ENCODE measurements at places on chromosomes 3 and 15.

DNA sequence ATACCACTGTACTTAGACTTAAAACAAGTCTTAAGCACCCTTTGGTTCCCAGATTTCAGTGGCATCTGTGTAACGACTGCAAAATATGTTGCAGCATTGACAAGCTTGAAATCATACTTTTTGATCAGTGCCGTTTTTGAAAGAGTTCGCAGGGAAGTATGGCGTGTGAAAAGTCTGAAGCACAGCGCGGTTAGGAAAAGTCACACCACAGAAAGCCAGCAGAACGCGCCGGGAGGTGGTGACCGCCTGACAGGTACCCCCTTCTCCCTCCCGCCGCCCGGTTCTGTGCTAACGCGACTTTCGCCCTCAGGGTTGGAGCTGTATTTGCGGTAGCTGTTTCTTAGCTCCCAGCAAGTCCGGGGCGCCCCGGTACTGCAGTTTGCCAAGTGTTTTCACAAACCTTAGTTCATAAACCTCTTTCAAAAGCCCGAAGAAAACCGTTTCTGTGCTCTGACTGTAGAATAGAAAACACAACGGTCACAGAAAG lies 481 bp upstream of the CRYBG3 start:
- no peak for DNase-seq

DNA sequence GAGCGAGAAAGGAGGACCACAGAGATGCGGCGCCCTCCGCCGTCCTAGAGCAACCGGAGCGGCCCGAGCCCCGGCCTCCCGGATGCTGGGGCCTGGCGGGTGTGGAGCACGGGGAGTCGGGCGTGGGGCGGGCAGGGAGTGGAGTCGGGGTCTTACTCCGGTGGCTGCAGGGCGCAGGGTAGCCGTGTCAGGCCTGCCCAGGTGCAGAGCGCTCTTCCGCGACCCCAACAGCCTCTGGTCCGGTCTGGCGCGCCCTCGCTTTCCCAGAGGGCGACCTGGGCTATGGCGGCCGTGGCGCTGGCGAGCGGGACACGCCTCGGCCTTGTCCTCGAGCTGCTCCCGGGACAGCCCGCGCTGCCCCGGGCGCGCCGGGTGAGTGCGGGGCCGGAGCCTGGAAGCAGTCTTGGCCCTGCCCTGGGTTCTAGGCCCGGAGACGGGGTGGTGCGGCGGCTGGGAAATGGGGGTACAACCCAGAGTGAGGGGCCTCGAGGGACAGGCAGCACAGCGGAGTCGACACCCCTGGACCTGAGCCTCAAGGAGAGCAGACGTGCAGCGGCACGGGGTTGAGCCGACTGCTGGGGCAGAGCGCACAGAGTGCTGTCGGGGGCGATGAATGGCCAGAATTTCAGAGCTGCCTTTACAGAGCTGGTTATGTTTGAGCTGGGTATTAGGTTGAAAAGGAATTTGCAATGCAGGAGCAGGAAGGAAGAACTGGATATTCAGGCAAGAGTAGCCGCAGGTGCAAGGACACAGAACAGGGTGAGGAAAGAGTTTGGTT lies at the start of gene ZNF662:
Gene ZNF662, plus strand, starts transcription at position 73 of the 778 bp plus-strand sequence. CDS start 1,973 bp downstream, outside the sequence.
- DNase-seq: no peak

DNA sequence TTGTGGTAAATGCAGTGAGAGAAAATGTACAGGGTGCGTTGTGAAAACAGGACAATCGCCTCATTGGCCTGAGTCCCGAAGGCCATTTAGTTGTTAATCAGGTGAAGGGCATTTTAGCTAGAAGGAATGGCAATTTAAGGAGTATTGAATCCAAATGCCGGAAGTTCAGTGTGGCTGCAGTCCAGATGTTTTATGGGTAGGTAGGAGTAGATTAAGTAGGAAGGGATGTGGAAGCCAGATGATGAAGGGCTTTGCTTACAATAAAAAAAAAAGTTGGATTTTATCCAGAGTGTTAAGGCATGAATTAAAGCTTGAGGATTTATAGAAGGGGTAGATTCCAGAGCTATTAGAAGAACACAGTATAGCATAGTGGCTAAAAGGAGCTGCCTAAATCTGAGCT lies 572.7 kb downstream of the NLGN1 start:
- DNase-seq: no peak

- no peak for DNase-seq
These were observed 129.8 kb downstream of the MBNL1 start for GRCh38 chr3:152398495-152398894.

DNA sequence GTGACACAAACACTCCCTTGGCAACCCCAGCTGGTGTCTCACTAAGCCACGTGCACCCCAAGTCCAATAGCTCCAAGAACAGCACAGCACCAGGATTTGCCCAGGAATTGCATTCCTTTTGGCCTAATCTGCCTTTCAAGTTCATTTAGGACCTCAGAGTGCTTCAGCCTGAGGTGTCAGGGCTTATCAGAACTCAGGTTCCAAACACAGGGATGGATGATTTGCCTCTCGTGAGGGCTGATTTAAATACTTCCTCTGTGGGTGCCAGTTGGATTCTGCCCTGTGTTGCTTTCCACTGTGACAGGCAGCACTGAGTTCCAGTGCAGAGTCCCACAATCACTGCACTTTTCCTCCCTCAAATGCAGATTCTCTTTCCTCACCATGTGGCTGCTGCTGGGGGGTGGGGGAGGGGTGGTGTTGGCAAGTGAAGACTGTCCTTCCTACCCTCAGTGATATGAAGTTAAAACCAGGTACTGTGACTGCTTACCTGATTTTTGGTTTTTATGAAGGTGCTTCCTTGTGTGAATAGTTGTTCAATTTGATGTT lies 204.3 kb upstream of the STAC start:
- DNase-seq: no peak

- no peak for DNase-seq
These were observed 25.5 kb downstream of the OSBPL10 start for GRCh38 chr3:31955581-31955980.

- no peak for DNase-seq
These were observed 399.6 kb downstream of the PTPRG start for GRCh38 chr3:61960976-61961375.

- DNase-seq: no peak
These were observed 283.1 kb upstream of the UBE2E2 start for GRCh38 chr3:22920006-22920405.

GRCh38 chr3:81962396-81962795 lies 201.0 kb upstream of the GBE1 start:
- DNase-seq: no peak

- no peak for DNase-seq
These were observed 62.8 kb upstream of the HERC1 start for GRCh38 chr15:63896336-63897115.

DNA sequence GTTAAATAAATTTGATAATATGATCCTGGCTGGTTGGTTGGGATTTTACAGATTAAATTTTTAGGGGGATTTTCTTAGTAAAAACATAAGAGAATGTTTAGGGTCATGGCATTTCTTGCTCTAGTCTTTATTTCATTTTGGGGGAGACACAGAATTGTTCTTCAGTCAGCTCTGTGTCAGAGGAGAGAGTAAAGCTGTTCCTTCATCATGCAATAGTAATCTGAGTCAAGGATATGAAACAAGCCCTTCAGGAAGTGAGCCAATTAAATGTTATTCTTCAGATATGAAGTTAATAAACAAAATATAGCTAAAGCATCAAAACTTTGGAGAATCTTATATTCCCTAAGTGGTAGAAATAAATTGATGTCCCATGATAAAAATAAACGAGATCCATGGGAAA lies 22.9 kb upstream of the SLC4A7 start:
- no peak for DNase-seq

DNA sequence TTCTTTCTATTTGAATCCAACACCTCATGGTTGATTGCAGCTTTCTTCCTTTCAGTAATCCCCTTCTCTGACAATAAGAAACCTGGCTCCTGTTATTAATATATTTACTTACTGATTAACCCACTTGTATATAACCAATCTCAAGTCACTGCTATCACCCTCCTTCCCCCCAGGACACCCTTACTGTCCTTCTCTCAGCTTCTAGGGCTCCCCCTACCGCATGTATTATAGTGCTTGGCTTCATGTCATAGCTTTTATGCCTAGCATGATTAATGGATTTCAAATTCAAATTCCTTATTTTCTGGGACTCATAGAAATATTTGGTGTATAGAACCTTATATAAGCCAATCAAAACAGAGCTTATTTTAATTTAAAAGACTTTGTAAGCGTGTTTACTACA lies 75.7 kb upstream of the BNIP2 start:
- no peak for DNase-seq

GRCh38 chr3:168165390-168166269 lies 69.9 kb upstream of the GOLIM4 start:
- DNase-seq: no peak

DNA sequence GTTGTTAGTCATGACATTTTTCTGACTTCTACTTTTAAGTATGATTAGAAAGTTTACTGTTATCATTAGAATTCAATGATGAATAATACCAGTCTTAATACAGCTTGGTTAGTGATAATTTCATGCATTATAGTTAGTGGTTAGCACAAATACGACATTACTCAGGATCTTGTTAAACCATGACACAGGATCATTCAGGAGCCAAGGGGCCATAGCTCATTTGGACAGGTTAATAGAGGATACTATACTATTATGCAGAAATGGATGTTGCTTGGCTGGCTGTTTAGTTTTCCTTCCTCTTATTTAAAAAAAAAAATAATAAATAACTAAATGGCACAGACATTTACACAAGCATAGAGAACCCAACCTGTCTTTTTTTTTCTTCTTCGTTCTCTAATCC lies 55.5 kb downstream of the NSUN3 start:
- no peak for DNase-seq

DNA sequence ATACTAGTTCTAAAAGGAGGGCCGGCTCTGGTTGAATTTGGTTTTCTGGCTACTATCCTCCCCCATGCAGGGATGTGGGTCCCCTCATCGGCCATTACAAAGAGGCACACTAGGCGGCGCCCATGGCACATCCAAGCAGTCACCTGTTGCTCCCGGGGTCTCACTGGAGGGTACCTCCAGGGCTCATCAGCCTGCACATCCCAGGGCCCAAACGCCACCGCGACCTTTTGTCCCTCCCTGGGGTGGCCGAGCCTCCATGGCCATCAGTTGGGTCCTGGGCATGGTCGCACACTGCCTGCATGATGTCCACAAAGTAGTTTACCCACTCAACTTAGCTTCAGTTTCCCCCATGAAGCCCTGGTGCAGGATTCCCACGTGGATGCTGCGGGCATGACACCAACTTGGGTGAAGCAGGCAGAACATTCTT lies 28.3 kb downstream of the IDH3A start:
- peak; percentile 37 for DNase-seq

Measured in T-helper 2 cell (primary cell).